Stimulated activated CD8-positive, alpha-beta memory T cell treated with anti-CD3 and anti-CD28 coated beads, Interleukin-15, amount 100 ng/mL, for 24 hours (primary cell): ENCODE measurements at places on chromosomes 2 and 18.

GRCh38 chr2:101740555-101740964, 43.1 kb downstream of the MAP4K4 start:
- DNase-seq, result no peak

GRCh38 chr2:6780765-6781274, 84.9 kb downstream of the CMPK2 start:
- DNase-seq, result no peak

DNA sequence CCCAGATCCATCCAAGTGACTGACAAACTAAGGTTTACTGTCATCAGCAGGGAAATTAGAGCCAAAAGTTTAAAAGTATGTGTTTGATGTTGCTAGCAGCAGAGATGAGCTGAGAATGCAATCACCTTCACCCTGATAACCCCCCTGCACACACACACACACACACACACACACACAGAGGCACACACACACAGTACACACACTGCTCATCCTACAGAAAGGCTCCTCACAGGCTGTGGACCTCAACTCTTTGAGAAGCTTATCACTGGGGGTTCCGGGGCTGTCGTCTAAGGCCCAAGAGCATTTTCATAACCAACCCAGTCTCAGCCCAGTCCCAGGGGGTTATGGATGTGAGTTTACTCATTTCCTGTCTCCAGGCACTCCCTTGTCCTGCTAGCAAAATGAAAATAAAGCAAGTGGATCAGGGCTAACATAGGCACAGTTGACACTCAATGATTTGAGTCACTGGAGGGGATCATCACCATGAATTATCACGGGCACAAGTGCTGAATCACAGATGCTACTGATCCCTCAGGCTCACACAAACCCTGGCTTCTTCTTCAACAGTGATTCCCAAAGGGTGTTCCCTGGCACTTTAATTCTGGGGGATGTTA, 76.6 kb downstream of the ALK start:
- DNase-seq, result no peak

- no peak for DNase-seq
These were observed 50.3 kb downstream of the ARHGAP25 start for GRCh38 chr2:68784915-68785314.

DNA sequence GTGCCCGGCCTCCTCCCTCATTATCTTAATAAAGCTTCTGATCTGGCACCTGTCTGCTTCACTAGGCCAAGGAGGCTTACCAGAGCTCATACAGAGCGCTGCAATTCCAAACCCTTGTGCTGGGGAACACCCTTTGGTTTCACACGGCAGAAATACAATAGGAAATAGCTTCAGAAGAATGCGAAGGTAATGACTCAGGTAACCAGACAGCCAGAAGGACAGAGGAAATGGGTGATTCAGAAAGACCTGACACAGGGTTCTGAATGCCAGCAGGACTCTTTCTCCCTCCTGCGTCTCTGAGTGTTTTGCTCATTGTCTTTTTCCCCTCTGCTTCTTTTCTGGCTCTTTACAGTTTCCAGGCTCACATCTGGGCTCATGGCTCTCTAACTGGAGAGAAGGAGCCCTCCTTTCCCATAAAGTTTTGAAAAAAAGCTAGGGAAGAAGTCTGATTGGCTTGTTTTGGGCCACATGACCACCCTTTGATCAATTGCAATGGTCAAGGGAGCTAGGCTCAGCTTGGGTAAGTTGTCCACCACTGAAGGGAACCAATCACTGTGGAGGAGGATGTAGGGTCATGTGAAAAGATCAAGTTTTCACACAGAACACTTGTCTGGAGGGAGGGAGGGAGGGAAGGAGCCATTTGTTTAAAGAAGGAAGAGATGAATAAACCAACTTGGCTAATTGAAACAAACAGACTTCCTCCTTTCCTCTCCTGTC, 90.5 kb upstream of the UPP2 start:
- DNase-seq, result no peak

GRCh38 chr18:74063023-74063422, 84.6 kb downstream of the FBXO15 start:
- DNase-seq, result no peak

DNA sequence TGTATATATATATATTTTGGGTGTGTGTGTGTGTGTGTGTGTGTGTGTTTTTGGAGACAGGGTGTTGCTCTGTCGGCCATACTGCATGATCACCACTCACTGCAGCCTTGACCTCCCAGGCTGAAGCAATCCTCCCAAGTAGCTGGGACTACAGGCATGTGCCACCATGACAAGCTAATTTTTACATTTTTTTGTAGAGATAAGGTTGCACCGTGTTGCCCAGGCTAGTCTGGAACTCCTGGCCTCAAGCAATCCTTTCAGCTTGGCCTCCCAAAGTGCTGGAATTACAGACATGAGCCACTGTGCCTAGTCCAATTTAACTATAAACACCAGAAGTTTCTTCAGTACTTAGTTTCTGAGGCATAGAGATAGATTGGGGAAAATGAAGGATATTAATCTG, 18.3 kb downstream of the LIMS1 start:
- DNase-seq, result no peak

DNA sequence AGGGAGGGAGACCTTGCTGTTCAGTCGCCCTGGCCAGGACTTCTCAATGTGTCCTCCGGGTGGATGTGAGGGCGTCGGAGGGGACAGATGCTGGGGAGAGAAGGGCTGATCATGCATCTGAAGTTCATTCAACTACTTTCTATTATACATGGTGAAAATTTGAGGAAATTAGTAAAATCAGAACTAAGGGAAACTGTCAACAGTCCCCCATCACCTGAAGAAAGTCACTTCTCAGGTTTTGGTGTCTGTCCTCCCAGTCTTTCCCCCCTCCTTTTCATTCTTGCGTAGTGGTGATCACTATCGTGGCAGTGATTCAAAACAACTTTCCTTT, 17.4 kb upstream of the ACKR3 start:
- no peak for DNase-seq

DNA sequence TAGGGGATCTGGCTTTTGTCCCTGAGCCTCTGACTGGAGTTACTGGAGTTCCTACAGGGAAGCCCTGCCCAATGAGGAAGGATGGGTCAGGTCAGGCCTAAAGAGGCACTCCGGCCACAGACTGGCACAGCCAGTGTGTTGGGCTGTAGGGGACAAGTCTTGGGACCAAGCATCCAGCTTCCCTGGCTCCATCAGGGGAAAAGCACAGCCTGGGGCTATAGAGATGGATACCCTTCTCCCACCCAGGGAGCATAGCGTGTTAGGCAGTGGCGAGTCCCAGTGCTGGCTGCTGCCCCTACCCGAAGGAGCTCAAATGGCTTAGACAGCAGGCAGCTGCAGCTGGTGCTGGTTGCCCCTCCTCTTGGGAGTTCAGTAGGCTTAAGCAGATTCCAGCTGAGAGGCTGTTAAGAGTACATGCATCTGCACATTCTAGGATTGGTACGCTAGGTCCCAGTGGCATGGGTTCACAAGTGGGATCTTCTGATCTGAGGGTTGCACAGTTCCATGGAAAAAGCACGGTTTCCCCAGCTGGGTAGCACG, 111.4 kb downstream of the DCDC2C start:
- no peak for DNase-seq

DNA sequence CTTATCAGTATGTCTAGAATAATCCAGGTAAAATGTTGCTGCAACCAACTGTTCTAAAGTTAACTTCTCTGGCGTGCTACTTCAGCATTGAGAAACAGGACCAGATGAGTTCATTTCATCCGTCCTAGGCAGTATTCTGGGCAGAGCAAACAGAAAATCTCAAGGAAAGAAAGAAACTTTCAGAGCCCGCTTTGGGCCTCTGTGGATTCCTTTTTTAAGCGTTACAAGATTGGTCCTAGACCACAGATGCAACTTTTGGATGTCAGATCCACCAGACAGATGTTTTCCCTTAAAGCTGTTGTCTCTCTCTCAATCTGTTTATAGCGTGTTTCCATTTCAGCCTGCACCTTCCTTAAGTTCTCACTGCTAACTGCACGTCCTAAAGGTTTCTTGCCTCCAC, 75.0 kb downstream of the BCL2 start:
- no peak for DNase-seq

GRCh38 chr18:12651651-12652050, 6.3 kb downstream of the SPIRE1 start:
- no peak for DNase-seq

- no peak for DNase-seq
These were observed 621.7 kb downstream of the TMEM182 start for GRCh38 chr2:103383541-103383940.

GRCh38 chr2:170798996-170799395, 17.7 kb upstream of the GAD1 start:
- no peak for DNase-seq
